ENCODE measurements at places on chromosomes 7 and 10.
A peak's percentile ranks its signal among the peaks of the same experiment; 100 is the strongest.

- DNase-seq = no peak
Observed at GRCh38 chr7:23918856-23919255, 208.8 kb downstream of the STK31 start.

- DNase-seq = no peak
Observed at GRCh38 chr10:105023211-105024111, 382.4 kb downstream of the SORCS3 start.

DNA sequence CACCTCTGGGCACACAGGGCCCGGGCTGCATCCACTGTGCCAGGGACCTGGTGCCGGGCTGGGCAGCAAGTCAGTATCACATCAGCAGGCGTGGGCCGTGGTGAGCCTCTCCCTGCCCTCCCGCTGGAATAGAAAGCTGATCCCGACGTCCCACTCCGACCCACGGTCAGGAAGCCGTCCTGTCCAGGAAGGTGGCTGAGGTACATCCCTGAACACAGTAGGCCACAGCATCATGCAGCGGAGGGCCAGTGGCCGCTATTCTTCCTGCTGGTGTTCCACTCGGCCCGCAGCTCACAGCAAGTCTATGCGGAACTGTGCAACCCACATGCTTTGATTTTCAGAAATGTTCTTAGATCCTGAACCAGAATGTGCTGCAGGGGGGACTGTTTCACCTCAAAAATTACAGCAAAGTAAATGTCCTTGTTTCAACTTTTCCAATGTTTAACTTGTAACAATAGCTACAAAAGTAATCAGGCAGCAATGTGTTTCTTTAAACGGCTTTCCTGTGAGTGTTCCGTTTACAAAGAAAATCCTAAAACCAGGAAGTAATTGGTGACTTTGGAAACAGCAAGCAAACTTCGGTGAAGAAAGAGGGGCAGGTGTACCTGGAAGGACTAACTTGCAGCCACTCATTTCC is 676 bp upstream of the GPR146 start:
- no peak for DNase-seq

- DNase-seq = no peak
Observed at GRCh38 chr7:91242097-91242844, 22.0 kb upstream of the FZD1 start.

DNA sequence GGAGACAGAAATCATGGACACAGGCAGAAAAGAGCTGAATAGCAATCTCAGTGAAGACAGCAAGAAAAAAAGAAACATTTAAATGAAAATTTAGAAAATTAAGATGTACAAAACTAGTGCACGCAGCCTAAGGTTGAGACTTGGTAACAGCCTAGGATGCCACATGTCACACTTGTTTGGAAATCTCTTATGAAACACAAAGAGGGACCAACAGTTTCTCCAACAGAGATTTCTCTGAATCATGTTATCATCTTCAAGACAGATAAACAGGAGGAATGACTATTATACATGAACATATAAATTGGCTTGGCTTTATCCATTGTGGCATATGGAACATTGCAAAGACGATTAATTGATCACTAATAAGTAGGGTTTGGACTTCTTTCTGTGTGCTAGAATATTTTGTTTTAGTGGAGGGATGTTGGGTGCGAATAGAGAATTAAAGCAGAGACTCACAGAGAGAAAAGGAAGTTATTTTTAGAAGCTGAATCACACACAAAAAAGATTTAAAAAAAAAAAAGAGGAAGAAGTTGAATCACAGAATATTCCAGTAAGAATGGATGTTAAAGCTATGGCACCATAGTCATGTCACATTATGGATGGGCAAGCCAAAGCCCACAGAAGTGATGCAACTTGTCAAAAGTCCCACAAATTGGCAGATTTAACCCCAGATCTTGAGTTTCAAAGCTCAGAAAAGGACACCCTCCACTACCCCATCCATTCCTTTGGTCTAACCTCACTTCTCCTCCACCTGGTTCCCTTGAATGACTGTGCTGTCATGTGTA is 91.6 kb downstream of the MYOF start:
- no peak for DNase-seq

- DNase-seq = no peak
Observed at GRCh38 chr7:44580945-44581878, 819 bp downstream of the TMED4 start.

GRCh38 chr7:65397730-65398142 is 24.1 kb downstream of the ZNF92 start:
- DNase-seq = no peak

DNA sequence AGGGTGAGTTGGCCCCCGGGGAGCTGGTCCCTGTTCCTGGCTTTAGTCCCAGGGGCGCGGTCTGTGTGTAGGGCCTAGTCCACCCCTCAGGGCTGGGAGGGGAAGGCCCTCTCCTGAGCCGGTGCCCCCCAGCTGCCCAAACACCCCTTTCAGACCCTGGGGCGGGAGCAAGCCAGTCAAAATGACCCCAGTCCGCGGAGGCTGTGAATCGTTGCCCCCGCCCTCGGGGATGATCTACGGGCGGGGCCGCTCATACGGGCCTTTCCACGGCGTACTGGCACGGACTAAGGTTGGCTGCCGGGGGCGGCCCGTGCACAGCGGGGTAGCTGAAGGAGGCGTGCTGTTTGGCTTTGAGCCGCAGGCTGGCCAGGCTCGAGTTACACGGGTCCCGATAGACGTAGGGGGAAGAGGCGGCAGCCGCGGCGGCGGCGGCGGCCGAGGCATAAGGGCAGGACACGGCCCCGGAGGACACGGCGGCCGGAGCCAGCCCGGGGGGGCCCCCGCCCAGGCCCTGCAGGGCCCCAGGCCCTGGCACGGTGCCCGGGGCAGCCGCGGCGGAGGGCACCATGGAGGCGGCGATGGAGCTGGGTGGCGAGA is 4.3 kb downstream of the ELOVL3 start:
- DNase-seq = peak; percentile 27

DNA sequence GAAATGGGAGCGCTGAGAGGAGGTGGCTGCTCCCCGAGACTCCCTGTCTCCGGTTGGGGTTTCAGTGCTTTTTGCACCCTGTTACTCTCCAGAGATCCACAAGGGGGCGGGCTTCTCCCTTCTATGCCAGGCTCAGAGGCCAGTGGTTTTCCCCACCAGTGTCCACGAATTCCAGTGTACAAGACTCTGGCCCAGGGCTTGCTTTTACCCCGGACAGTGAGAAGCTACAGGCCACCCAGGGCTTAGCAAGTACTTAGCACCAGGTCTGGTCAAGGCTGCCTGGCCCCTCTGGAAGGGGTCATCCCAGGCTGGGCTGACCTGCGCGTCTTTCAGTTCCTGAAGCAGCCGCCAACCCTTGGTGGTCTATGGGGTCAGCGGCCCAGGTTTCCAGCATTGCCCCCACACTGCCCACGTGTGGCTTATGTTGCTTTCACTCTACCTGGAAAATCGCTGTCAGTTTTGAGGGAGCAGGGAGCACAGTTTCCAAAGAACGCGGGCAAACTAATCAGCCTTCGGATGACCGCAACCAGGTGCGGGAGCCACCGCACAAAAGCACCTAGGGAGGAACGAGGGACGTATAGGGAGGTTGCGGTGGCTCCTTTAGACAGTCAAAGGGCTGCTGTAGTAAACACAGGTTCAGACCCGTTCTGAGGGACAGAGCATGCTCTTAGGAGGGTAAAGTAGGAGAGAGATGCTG is 6.8 kb downstream of the CYP26A1 start:
- peak; percentile 69 for DNase-seq

DNA sequence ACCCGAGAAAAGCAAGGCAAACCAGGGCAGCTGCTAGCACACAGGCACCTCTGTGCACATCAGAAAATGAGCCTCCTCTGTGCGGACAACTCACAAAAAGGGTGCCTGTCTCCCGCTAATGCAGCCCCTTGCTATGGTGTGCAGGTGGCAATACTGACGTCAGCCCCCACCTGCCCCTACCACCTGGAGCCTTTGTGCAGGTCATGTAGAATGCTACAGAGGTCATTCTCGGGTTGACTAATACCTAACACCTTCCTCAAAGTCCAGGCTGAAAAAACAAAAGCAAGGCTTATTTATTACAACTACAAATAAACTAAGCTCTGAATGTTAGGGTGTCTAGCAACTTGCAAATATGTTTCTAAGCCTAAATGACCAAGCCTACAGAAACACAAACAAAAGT is 13.9 kb downstream of the PIP4K2A start:
- DNase-seq = no peak

GRCh38 chr7:2354939-2355704 is 495 bp downstream of the EIF3B start:
- peak; percentile 30 for DNase-seq

GRCh38 chr10:128863411-128863810 is 603.6 kb upstream of the MGMT start:
- no peak for DNase-seq

DNA sequence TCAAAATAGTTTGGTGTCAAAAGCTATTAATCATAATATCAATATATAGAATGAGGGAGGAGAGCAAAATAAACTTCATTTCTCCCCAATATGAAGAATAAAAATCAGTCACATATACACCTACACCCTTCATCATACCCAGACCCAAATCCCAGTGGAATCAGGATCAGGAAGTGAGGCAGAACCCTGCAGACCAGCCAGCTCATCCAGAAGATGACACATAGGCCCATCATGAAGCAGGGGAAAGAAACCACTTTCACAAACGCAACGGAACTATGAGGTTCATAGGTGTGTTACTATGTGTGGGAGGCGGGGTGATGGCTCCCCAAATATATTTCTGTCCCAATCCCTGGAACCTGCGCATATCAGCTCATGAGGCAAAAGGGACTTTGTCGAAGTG is 89.0 kb downstream of the RSU1 start:
- DNase-seq = no peak

DNA sequence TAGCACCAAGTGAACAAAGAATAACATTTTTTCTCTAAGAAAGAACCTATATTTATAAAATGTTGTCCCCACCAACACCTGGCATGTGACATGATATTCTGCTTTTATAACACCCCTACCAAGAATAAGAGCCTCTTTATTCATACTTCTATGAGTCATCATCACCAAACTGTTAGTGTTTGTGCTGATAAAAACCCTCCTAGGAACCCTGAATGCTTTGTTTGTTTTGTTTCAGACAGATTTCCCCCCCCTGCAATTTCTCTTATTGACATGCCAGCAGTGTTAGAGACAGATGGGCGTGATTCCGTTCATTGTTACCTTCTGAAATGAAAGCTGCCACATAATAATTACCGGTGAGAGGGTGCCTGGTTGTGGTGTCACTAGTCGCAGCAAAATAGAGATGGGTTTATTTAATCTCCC is 651.1 kb downstream of the SORCS1 start:
- DNase-seq = no peak

GRCh38 chr7:51354897-51355296 is 38.3 kb upstream of the COBL start:
- no peak for DNase-seq

- DNase-seq = peak; percentile 45
Observed at GRCh38 chr7:75727881-75728593, 10.7 kb downstream of the HIP1 start.

DNA sequence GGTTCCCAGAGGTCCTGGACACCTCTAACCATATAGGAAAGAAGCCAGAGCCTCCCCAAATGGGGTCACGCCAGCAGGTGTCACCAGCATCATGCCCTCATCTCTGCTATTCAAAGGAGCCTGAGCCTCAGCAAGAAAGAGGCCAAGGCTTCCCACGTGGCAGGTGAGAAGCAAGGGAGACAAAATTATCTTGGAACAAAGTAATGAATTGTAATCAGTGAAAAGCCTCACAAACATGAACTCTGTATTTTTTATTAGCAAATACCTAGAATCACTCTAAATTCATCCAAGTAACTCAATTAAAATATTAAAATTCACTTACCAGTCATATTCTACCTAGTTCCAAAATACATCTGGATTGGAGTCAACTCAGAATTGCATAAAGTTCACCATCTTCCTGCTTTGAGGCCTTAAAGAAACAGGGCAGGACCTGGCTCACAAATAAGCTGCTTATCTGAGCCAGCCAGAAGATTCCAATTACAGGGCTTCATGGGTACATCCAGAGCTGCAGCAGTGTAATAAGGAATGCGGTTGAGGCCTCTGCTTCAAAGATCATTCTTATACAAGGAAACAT is 68.7 kb downstream of the SGMS1 start:
- no peak for DNase-seq

- DNase-seq = no peak
Observed at GRCh38 chr7:95373323-95373722, 22.9 kb downstream of the PON3 start.

GRCh38 chr10:72276013-72276387 is 2.3 kb downstream of the DDIT4 start:
- peak; percentile 40 for DNase-seq

GRCh38 chr10:129586898-129587443 is 119.9 kb downstream of the MGMT start:
- DNase-seq = no peak

- no peak for DNase-seq
Observed at GRCh38 chr10:54854389-54854788, 53.4 kb upstream of the PCDH15 start.

DNA sequence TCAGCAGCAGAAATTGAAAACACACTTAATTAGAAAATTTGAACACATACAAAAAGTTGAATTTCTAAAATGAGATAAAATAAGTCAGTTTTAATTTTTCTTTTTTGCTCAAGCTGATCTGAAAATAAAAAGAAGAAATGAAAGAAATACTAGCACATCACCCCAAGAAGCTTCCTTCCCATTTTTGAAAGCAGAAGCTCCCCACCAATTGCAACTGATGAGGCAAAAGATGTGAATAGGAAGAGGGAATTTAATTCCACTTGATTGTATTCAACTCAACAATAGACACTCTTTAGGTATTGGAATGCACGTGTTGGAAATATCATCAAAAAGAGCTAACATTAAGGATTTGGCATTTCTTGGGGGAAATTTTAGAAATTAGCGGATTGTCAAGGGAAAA is 175.8 kb downstream of the TRIL start:
- no peak for DNase-seq

- peak; percentile 72 for DNase-seq
Observed at GRCh38 chr7:130942211-130942964, 208.4 kb upstream of the KLF14 start.

- DNase-seq = no peak
Observed at GRCh38 chr7:787332-788240, 44.7 kb upstream of the SUN1 start.

DNA sequence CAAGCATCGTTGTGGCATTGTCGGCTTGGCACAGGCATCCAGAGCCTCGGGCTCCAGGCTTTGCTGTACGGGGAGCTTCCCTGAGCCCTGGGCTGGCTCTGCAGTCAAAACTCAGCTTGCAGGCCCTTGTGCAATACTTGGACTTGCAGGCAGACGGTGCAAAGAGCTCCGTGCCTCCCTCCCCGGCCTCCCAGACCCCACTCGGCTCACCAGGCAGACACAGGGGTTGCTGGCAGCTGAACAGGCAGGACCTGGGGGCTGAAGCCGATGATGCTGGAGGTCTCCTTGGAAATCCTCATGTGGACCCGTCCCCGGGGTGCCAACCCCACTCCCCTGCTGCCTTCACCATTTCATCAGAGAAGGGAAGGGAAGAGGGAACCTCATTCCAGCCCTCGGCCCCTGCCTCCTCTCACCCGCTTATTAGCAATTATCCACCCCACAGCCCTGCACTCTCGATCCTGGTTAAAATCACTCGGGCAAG is 59.6 kb upstream of the GNA12 start:
- DNase-seq = peak; percentile 22

DNA sequence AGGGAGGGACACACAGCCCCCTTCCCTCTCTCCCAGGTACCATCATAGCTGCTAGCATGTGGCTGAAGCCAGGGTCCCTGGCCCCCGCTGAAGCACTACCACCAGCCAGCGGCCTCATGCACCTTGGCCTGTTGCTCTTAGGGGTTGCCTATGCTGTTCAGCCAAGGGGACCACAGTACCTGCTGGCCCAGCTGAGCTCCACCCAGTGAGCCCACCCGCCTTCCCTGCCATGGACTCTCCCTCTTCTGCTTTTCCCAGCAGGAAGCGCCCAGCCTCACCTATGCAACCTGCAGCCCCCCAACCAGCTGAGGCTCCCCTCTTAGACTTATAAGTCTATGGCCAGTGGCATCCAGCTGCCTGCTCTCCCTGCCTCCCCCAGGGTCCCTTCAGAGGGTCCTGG is 8.7 kb upstream of the MTPAP start:
- no peak for DNase-seq
